Cerebellar nuclear complex (tissue), 1 donor: ENCODE measurements at places on chromosomes 1 and 21.

GRCh38 chr1:25697435-25698217 lies 81.0 kb downstream of the MAN1C1 start:
- DNase-seq: no peak

DNA sequence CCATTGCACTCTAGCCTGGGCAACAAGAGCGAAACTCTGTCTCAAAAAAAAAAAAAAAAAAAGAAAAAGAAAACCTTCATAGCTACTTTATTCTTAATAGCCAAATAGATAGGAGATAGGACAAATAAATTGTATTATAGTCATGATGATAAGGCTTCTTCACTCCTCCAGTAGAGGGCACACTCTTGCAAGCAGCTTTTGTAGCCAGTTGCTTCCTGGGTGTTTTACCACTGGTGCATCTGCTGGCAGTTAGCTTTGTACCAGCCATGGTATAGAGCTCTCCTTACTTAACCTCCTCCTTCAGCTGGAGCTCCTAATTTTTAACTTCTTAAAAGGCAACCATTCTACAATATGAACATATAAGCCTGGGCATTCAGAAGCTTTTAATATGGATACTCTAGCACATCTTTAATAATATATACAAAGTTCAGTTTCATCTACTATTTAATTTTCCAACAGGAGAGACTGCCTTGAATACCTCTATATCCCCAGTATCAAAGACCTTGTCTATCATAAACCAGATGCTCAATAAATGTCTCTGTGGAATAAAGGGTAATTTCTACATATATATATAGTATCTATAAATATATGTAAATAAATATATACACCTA lies 35.8 kb downstream of the EVI5 start:
- DNase-seq: no peak

DNA sequence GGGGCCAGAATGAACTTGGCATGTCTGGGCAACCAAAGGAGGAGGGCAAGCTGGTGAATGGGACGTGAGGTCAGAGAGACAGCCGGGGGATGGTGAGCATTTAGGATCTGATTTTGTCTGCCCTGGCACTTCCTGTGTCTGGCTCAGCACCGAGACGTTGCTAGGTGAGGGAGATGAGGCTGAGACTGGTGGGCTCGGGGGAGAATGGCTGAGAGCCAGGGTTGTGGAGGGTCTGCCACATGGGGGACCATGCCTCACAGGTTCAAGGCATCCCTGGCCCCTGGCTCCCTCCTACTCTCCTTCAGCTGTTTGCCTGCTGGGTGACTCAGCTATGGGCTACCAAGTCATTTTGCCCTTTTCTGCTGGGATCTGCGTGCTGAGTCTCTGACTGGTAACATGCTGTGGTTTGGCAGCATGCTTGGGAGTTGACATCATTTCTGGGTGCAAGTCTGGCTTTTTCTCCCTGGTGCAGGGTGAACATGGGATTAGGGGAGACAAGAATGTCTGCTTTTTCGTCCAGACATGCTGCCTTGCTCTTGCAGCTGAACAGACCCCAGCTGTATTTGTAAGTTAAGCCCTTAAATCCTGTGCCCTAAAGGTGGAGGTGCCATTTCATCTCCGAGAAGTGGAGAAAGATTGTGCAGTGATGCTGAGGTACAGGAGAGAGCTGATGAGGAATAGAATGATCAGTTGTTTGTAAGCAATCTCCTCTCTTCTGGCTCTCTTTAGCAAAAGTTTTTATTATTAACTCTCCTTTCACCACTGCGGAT lies 17.6 kb downstream of the GALNT2 start:
- no peak for DNase-seq

DNA sequence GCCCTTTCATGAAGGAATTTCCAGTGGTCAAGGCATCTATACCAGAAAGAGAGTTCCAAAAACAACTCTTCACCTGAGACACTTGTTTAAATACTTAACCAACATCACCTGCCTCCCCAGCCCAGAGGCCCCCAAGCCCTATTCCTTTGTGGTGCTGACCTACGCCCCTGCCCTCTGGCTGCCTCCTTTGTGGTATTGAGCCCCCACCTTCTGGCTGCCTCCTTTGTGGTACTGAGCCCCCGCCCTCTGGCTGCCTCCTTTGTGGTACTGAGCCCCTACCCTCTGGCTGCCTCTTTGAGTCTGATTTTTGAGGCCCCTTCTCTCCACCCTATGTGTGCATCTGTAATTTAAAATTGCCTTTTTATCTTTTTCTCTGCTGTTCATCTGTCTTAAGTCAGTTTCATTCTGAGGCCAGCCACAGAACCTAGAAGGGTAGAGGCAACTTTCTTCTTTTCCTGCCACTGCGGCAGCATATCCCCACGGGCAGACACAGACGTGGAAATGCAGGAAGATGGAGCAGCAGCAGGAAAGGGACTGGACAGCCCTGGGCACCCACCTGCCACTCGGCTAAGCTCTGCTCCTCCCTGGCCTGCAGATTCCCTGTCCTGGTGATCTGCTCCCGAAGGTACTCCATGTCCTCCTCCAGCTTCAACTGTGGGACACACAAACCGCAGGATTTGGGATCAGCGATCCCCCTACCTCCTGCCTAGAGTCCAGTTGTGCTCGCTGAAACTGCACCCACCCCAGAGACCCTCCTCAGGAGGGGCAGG lies 3.2 kb downstream of the TRIM17 start:
- no peak for DNase-seq

DNA sequence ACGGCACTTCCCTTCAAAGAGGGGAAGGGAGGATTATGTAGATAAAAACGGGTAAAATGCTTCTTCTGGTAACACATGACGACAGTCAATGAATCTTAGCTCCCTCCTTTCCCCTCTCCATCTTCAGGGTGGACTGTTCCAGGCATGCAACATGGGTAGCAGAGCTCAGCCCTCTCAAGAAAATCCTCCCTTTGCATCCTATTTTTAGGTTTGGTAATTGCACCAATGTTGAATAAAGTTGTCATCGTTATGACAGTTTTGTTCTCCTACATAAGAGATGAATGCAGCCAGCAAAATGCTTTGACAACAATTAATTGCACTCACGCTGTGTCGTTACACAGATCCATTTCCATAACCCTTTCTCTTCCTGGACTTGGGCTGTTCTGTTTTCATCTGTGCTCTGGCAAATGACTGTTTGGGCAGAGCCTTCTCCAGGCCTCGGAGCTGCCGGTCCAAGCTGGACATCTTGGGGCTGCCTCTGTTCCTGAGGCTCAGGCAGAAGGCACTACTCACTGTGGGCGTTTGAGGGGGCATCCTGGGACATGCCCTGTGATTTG lies 127.6 kb downstream of the CNIH3 start:
- DNase-seq: no peak

DNA sequence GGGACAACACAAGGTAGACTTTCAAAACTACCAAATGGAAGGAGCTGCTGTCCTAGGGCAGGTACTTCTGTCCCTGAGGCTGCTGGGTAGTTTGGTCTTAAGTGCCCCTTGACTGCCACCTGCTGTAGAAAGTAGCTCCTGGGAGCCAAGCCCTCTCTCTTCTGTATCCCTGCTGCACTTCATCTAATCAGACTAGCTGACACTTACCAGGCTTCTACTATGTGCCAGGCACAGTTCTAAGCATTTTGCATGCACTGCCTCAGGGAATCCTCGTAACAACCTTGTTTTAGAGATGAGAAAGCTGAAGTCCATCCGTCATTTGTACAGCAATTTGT lies 15.9 kb upstream of the SRSF4 start:
- no peak for DNase-seq

DNA sequence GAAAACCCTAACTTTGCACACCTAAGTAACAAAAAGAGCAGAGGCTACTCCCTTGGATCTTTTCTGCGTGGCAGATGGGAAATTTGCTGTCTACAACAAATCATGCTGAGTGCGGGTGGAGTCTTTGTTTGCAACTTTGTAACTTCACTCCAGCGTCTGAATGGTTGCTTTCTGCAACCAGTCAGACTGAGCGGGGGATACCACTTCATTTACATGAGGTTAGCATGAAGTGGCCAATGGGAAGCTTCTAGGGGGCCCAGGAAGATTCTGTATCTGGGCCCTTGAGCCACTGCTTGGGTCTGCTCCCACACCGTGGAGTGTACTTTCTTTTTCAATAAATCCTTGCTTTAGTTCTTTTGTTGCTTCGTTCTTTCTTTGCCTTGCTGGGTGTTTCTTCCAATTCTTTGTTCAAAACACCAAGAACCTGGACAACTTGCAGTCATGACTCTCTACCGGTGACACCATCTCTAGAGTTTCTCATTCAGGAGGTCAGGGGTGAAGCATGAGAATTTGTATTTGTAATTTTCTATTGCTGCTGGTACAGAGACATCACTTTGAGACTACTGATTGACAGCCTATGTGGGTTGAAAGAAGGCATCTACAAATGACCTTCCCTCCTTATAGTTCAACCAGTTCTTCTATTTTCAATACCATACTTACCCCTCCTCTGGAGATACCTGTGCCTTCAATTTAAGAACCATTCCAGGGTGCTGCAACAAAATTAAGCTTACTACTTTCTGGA lies 55.8 kb upstream of the RC3H1 start:
- no peak for DNase-seq

GRCh38 chr21:43021191-43021590 lies 46.8 kb downstream of the PKNOX1 start:
- no peak for DNase-seq
